ENCODE measurements at places on chromosomes 3 and 15. TPM values are rescaled to one million over a fixed set of nuclear protein-coding genes. Genes with fewer than 3 reads are reported as not detected.
A peak's percentile ranks its signal among the peaks of the same experiment; 100 is the strongest.

Gene SLC12A1
- total RNA-seq = 0.42 TPM

- DNase-seq = no peak
Observed at GRCh38 chr15:57554812-57555179, 36.9 kb upstream of the MYZAP start.

GRCh38 chr3:108552267-108553159 lies 36.7 kb downstream of the CIP2A start:
- no peak for DNase-seq

- no peak for DNase-seq
Observed at GRCh38 chr15:77143191-77143590, 72.3 kb upstream of the TSPAN3 start.

DNA sequence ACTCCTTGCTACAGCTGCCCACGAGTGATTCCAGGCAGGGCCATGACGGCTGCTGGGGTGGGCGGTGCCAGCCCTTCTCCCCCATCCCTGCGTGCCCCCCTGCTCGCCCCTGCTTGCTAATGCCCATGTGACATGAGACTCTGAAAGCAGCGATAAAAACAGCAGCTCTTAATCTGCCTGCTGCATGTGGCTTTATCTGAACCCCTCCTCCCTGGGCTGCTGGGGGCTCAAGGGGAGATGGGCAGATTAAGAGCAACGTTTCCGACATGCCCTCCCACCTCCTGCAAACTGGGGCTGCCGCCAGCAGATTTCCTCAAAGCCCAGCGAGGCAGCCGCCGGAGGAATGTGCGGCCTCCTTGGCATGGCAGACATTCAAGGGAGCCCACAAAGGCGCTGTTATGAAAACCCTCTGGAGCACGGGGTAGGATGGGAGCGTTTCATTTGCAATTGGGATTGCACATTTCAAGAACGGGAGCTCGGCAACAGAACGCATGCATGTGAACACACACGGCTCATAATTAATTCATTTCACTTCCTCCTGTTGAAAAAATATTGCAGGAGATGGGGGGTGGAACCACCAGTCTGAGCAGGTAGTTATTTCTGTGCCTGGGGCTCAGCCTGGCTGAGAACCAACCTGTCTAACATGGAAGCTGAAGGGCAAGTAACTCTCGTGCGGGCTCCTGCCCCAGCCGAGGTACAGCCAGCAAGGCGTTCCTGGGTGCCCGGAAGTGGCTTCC lies 504.2 kb upstream of the PROK2 start:
- DNase-seq = peak; percentile 69

GRCh38 chr3:15808679-15809310 lies 11.0 kb upstream of the ANKRD28 start:
- no peak for DNase-seq

Gene CDHR4
- total RNA-seq = 0.26 TPM

GRCh38 chr3:168096210-168096652 lies 507 bp upstream of the GOLIM4 start:
- DNase-seq = peak; percentile 70

- peak; percentile 94 for DNase-seq
Observed at GRCh38 chr15:88894348-88894818, 961 bp downstream of the HAPLN3 start.

Gene ECE2
- not detected for total RNA-seq

DNA sequence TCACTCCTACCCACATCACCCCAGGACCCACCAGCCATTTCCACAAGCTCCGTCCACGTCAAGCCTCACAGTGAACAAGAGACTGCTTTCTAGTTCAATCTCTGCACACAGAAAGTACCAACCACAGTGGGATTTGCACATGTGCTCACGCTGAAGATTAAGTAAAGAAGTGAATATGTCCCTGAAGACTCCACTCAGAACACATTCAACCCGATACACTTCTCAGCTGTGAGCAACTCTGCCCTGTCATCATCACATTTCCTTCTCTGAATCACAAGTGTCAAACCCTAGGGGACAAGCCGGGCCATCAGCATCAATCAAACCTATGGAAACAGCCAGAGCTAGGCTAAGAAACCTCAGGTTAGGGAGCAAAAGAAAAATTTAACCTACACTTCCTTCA lies 1.9 kb downstream of the STIMATE start:
- no peak for DNase-seq

DNA sequence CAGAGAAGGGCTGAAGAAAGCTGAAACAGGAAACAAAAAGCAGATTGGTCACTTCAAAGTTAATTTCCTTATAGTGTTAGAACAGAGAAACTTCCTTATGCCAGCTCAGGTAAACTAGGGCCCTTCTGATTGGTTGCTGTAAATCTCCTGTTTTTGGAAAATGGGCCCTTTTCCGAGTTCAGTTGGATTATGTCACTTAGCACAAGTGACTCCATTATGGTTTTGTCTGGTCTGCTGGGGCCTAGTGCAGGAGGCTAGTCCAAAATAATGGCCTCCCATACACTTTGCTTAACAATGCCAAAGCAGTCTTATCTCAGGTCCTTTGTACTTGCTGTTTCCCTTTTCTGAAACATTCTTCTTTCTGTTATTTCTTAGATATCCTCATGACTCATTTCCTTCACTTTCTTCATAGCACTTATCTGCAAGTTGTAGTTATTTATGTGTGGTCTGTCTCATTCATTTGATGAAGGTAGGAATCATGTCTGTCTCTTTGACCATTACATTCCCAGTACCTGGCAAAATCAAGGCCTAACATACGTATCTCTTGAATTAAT lies 7.7 kb upstream of the DCP1A start:
- no peak for DNase-seq

- peak; percentile 85 for DNase-seq
Observed at GRCh38 chr3:126472277-126473006, 3.2 kb downstream of the ZXDC start.

GRCh38 chr3:136350132-136350531 lies 100.0 kb downstream of the PCCB start:
- DNase-seq = no peak

DNA sequence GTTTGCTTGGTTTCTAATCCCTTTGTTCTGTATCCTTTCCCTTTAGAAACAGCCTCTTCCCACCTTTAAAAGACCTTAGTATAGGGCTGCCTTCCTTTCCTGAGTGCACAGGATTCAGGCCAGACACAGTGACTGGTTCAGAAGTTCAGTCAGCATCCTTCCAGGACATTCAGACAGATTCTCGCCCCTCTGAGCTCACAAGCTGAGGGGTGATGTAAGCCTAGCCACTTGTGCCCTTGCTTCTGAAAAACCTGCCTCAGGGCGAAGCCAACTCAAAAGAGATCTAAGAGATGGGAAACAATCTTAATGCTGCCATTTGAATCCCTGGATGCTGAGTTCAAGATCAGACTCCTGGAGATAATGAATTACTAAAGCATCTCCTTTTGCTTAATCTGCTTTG lies 6.7 kb upstream of the NSMCE3 start:
- DNase-seq = no peak

Gene STRC
- total RNA-seq = 0.90 TPM
